ENCODE measurements at places on chromosomes 12 and 14. TPM values are rescaled to one million over a fixed set of nuclear protein-coding genes. Genes with fewer than 3 reads are reported as not detected.

GRCh38 chr12:9049520-9050133, 60.3 kb downstream of the KLRG1 start:
- DNase-seq = peak; percentile 52

DNA sequence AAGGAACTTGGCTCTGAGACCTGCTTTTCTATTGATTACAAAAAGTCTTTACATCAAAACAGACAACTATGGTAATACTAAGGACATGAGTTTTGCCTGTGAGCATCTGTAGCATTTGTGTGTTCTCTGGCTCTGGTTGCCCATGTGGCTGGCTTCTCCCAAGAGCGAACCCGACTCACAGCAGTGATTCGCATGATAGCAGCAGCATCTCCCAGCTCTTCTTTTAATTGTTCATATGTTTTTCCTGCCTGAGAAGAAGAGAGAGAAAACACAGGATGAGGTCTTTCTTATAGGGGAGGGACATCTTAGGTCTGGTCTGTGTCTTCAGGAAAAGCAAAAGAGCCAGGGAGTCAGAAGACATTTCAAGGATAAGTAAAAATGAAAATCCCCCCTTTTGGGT, 17.6 kb downstream of the AVIL start:
- DNase-seq = no peak

- DNase-seq = peak; percentile 71
These were observed 27.9 kb upstream of the EVL start for GRCh38 chr14:100037353-100037752.

GRCh38 chr12:11596141-11596540, 53.3 kb upstream of the ETV6 start:
- DNase-seq = no peak

- no peak for DNase-seq
These were observed 6.0 kb downstream of the PLD4 start for GRCh38 chr14:104930526-104931303.

- DNase-seq = no peak
These were observed 48.7 kb downstream of the SETD3 start for GRCh38 chr14:99431986-99432385.

- no peak for DNase-seq
These were observed 264.4 kb downstream of the DUSP6 start for GRCh38 chr12:89087876-89088275.

DNA sequence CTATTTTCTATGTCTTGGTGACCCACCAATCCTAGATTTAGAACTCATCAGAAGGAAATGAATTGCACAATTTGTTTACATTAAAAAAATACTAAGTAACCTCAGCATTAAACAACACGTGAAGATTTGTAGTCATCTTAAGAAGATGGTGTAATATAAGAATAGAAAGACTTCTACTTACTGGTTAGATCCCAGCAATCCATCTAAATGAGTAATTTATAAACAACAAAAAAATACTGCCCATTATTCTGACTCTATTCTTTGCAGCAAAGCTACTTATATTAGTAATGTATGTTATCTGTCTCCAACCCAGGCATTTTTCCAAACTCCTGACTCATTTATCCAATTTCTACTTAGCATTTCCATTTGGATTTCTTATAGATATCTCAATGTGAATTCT, 67.8 kb downstream of the CD163L1 start:
- peak; percentile 72 for DNase-seq

DNA sequence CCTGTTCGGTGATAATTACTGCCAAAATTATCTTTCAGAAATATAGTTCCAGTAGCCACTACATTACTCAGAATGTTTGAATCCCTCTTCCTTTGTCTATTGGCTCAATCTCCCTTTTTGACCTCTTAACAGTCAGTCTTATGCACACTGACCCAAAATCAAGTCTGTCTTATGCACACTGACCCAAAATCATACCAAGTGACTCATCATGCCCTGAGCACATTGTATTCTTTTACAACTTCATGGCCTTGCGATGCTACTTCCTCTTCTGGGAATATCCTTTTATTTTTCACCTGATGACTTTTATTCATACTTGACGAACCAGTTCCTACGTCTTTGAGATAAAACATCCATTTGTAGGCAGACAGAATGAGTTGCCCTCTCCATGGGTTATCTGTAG, 182.3 kb downstream of the NPAS3 start:
- DNase-seq = no peak

Gene ATG2B
- 22.0 TPM for total RNA-seq

Gene HSP90AA1
- 578 TPM for total RNA-seq

Gene DDN
- 0.18 TPM for total RNA-seq

Gene ZBTB25
- 6.6 TPM for total RNA-seq
